ENCODE measurements at places on chromosomes 3 and 15.

DNA sequence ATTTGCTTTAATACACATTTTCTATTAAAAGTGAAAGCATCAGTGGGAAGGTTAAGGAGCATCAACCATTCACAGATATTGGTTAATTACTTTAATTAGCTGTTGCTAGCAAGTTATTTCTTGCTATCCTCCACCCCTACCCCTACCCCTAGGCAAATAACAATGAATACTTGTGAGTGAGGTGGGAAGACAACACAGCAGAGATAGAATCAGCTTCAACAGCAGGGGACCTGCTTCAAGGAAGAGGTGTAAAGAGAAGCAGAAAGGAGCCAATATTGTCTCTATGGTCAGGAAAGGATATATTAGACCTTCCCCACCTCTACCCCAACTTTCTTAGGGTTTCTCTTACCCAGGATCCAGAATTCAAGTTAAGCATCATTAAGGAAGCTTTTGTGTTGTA is 149.4 kb downstream of the SNRK start:
- DNase-seq, result no peak

DNA sequence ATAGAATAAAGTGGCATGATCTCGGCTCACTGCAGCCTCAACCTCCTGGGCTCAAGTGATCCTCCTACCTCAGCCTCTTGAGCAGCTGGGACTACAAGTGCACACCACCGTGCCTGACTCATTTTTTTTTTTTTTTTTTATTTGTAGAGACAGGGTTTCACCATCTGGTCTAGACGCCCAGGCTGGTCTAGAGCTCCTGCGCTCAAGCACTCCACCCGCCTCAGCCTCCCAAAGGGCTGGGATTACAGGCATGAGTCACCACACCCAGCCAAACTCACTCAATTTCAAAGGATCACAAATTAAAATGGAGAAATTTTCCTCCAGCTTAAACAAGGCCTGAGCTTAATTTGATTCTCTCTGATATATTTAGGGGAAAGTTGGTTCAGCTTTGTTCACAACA is 27.3 kb upstream of the NMB start:
- no peak for DNase-seq

DNA sequence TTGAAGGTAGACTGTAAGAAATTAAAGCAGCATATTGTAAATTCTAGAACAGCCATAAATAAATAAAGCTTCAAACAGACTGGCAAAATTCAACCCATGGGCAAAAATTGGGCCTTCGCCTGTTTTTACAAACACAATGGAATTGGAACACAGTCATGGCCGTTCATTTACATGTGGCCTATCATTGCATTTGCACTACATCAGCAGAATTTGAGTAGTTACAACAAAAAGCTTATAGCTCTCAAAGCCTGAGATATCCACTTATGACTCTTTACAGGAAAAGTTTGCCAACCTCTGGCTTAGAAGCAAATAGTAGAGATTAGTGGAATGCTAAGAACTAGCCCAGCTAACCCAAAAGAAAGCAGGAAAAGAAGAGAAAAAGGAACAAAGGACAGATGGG is 139.6 kb upstream of the SKOR1 start:
- no peak for DNase-seq

GRCh38 chr15:31758126-31758525 is 272.2 kb upstream of the CHRNA7 start:
- DNase-seq, result no peak

DNA sequence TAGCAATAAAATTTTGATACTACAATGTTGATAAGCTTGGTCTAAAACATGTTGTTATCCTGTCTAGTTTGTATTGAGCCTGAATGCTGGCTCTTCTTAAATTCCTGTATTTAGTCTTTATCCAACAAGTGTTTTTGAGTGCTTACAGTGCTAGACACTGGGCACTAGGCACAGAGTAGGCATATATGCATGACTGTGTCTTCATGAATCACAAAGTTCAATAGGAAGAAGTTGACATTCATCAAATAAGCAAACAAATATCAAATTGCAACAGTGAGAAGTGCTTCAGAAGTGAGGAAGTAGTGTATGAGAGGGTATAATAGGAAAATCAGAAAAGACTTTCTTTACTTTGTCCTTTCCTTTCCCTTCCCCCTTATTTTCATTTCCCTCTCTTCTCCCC is 6.8 kb downstream of the CD96 start:
- DNase-seq, result no peak

DNA sequence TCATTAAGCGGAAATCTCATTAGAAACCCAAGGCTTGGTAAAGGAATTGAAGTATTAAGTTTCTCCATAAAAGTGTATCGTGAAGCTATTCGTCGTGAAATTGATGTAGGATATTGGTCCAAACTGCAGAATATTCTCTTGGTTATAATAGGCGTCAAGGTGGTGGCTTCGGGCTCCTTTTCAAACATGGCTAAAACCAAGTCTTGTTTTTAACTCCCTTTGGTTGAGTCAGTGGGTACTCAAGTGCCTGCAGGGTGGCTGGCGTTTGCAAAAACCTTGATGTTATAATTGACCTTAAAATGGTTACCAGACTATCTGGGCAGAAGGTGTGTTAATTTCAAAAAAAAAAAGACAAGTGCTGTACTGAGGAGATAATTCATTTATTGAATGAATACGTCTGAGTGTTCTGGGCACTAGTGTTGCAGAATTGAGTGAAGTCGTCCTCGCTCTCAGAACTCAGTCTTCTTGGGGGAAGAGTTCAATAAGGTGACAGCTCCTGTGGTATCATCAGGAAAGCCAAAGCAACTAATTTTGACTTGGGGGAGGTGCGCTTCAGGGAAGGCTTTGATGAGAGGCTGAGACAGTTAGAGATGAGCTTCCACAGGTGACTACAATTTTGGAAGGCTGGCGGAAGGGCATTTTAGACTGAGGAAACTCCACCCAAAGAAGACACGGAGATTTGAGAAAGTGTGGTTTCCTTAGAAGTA is 1.5 kb downstream of the UBE2Q2 start:
- DNase-seq, result no peak

- DNase-seq, result no peak
These were observed 15.0 kb downstream of the RNF111 start for GRCh38 chr15:59002418-59002859.

DNA sequence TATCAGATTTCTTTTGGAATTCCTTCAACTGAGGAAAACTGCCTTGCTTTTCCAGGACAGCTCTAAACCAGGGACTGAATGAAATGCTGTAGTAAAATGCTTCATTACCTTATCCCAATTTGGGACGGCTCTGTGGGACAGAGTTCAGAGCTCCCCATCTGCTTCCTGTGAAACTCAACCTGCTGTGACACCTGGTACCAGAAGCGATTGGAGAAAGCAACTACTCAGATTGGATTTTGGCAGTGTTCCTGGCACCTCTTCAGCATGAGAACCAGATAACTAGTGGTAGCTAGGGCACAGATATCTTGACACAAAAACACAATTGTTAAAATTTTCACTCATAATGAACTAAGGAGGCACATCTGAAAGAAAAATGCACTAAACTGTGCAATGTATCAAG is 539.1 kb downstream of the SI start:
- DNase-seq, result no peak

DNA sequence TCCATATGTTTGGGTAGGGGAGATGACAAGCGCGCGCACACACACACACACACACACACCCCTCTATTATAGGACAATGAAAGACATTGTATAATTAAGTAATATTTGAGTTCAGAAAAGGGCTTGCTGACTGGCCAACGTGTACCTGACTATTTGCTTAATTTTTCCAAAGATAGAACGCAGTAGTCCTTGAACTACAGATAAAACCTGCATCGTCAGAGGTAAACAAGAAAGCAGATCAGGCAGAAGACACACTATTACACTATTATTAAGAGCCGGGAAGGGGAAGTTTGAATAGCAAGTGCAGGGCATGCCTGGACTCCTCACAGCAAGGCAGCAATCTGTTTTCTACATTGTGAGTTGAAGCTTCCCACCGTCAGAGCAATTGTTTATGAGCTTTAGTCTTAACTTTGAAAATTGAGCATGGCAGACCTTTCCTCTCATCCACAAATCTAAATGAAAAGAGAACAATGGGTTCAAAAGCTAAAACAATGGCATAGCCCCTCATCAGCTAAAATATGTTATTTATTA is 427.7 kb downstream of the GABRG3 start:
- DNase-seq, result no peak

DNA sequence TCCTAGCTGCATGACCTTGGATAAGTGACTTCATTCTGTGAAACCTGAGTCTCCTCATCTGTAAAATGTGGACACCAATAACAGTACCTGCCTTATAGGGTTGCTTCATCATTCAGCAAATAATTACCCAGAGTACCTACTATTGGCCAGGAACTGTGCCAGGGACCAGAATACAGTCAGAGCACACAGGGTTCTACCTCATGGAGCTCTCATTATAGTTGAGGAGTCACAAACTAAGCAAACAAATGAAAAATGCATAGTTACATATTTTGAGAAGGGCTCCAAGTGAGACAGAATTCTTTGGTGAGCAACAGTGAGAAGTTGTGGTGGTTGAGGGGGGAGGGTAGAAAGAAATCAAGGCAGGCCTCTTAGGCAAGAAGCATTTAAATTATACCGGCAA is 308.6 kb upstream of the WNT5A start:
- peak; percentile 40 for DNase-seq

GRCh38 chr15:68583321-68583720 is 4.5 kb downstream of the CORO2B start:
- no peak for DNase-seq

DNA sequence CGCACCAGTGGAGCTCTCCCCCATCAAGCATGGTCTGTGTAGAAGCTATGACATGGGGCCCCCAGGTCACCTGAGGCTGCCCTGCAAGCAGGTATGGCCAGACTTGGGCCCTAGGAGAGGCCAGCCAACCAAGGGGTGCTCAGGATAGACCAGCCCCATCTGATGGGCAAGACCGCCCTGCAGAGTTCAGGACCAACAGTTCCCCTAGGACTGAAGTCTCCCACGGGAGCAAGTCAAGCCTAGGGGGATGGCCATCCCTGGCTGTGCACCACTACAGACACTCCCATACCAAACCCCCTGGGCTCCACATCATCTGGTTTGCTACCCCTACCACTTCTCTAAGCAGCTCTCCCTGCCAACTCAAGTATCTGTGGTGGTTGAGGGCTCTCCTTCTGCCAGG is 142.2 kb upstream of the MANF start:
- no peak for DNase-seq

- DNase-seq, result no peak
These were observed 75.7 kb downstream of the GAP43 start for GRCh38 chr3:115698851-115699591.

DNA sequence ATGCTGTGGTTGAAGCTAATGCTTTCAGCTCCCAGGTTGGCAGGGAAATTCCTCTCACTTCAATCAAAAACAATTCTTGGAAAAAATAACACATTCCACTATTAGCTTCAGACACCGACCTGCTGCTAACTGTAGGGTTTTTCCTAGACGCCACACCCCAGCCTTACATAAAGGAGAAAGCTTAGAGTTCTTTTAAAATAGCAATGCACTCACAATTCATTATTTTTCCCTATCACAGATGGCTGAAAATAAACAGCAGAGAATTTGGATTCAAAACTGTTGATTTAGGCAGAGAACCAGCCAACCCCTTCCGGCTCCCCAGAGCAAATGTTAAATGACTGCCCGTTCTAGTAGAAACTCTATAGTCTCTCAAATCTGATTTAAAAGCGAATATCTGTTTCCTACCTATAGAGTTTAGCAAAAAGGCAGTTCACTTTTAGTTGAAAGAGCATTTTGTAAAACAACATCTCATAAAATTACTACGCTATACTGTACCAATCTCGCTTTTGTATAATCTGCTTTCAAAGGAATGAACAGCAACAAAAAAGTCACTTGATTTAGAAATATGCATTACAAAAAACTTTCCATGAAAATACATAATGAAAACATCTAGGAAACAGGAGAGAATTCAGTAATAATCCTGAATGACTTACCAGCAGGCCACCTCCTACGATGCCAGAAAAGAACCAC is 586 bp downstream of the TM4SF1 start:
- peak; percentile 69 for DNase-seq

GRCh38 chr3:134904241-134904771 is 109.2 kb downstream of the EPHB1 start:
- DNase-seq, result peak; percentile 66

Measured in kidney glomerular epithelial cell (primary cell).